ENCODE measurements at places on chromosomes 16 and 17.

DNA sequence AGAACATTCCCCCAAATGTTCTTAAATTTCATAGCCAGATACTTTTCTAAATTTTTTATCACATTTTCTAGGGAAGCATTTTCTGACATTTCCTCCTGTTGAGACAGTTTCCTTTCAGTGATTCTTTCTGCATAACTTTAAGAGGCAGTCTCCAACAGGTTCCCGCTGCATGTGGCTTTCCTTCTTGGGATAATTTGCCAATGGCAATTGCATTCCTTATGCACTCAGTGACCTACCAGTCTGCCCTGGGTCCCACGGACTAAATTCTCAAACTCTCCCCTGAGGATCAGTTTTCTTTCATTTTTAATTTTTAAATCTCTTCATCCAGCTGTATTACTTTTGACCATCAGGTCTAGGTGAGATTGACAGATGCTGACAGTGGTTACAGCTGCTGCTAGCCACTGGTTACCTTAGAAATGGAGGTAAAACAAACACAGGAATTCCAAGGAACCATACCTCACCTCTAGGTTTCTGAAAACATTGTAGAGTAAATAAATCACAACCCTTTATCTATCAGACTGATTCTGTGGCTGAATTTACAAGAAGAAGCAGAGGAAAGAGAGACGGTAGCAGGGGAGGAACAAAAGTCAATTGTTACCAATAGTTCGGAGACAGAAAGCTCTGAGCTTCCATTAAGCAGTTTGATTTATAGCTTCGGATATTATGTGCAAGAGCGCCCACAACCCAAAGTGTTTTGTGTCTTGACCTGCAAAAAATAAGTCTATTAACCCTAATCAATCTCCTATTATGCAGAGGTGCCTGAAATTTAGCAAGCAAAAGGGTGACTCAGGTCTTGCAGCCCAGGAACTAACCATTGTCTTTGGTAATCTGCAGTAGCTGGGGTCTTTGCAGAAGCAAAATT lies 216.0 kb downstream of the PMP22 start:
- DNase-seq: no peak

- no peak for DNase-seq
These were observed 23.4 kb upstream of the AXIN2 start for GRCh38 chr17:65584604-65585521.

DNA sequence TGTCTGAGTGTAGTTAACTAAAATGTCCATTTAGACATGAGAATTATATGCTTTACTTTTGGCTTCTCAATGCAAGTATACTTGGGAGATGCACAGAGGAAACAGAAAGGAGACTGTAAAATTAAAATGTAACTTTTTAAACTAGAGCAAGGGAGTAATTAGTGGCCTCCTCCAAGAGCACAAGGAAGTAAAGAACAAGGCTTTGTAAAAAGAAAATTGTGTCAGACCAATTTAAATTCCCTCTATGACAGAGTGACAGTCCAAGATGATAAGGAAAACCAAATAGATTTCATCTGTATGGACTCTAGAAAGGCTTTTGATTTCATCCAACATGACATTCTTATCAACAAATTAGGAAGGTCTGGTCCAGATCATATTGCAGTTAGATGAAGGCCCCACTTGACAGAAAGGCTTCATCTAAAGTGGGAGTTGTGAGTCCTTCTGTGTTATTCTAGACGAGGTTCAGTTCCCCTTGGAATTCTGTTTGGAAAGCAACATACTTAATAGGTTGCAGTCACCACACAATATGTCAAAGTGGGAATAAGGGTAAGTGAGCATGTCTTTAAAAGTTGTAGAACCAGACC lies 6.5 kb upstream of the CAPNS2 start:
- DNase-seq: no peak

DNA sequence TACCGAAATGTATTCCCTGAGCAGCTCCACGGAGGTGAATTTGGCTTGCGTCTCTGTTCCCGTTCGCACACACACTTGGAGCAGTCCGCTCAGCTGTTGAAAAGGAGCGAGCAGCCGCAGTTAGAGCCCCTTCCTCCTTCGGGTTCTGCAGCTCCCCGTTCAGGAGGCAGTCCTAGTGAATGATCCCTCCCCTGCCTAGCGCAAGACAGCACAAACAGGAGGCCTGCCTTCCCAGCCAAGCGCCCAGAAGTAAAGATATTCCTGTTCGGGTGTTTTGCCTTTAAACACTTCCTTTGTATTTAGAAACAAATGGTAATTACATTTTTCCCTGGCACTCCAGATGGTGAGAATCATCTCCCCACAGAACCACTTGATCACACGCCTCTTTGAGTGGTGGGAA lies 64.7 kb downstream of the ABCC12 start:
- DNase-seq: no peak

- DNase-seq: no peak
These were observed 79.9 kb upstream of the C17orf78 start for GRCh38 chr17:37295888-37296287.

GRCh38 chr16:1884155-1884760 lies 12.3 kb upstream of the MEIOB start:
- no peak for DNase-seq
